ENCODE measurements at places on chromosomes 12 and 14.
A peak's percentile ranks its signal among the peaks of the same experiment; 100 is the strongest.

DNA sequence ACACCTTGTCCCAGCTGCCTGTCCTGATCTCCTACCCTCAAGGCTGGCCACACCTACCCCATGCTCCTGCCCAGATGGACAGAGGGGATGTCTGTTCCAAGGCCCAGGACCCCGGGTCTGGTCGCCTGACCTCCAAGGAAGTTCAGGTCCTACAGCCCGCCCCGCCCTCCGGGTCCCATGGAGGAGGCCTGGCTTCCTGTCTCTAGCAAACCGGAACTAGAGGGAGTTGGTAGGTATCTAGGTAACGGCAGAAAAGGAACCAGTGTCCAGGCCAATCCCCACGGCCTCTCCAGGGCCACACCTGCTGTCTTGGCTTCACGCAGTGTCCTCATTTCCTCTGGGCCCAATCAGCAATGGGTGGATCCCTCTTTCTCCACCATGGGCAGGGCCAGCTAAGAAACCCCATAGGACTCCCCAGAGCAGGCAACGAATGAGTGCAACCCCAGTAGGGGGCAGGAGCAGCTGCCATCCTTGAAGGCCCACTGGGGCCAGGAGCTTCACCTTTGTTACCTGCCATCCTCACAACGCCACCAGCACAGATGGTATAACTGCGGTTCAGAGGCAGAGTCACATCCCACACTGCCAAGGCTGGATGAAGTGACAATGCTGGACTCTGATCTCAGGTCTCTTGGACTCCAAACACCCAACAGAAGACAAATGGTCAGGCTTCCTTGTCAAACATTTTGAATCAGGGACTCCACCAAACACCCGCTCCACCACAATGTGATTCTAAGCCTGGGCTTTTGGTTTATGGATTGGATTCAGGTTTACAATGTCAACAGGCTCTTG is 25.1 kb upstream of the RPLP0 start:
- no peak for DNase-seq

DNA sequence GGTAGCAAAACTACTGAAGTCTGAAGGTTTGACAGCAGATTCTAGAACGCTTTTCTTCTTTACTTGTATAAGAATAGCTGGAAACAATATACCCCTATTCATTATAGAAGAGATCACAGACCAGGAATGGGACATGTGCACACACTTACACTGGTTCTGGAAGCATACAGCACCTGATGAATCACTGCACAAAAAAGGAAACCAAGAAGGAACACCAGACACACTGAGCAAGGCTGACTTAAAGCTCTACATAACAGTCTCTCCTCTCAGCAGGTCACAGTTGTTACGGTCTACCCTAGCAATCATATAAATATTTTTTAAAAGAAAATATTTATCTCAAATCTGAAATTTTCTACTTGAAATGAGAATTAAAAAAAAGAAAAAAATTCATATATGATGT is 13.5 kb downstream of the ATP2B1 start:
- DNase-seq, result no peak

- no peak for DNase-seq
Observed at GRCh38 chr12:95881331-95881955, 22.7 kb downstream of the SNRPF start.

- DNase-seq, result no peak
Observed at GRCh38 chr12:27652174-27652763, 44.0 kb upstream of the REP15 start.

DNA sequence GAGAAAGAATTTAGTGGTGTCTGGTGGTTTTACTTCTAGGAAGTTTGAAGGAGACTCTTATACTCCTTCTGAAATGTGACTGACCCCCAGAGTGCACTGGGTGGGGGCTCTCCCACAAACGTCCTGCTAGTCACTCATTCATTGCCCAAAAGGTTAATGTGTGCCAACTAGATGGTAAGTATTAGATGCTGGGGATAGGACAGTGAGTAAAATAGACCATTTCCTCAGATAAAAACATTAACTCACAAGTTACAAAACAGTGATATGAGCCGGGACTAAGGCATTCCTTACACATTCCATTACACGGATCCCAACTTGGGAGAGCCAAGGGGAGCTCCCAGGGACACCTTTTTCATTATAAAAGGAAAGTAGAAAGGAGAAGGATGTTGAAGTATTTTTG is 185.1 kb downstream of the ATXN7L3B start:
- no peak for DNase-seq

DNA sequence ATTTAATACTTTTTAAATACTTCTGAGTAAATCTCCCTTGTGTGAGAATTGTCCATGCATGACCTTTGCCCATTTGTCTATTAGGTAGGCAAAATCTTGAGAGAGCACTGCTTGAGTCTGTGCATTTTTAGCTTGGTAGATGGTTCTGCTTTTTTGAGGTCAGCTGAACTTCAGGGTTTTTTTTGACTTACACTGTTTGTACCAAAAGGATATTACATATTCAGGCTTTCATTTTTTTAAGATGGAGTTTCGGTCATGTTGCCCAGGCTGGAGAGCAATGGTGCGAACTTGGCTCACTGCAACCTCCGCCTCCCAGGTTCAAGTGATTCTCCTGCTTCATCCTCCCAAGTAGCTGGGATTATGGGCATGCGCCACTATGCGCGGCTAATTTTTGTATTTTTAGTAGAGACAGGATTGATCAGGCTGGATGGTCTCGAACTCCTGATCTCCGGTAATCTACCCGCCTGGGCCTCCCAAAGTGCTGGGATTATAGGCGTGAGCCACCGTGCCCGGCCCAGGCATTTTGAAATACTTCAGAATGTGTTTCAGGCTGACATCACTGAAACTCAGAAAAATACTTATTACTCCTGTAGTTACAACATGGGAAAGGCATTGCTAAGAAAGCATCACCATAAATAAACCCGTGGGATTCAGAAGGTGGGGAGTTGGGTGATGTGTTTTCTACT is 11.1 kb downstream of the RASSF3 start:
- no peak for DNase-seq

DNA sequence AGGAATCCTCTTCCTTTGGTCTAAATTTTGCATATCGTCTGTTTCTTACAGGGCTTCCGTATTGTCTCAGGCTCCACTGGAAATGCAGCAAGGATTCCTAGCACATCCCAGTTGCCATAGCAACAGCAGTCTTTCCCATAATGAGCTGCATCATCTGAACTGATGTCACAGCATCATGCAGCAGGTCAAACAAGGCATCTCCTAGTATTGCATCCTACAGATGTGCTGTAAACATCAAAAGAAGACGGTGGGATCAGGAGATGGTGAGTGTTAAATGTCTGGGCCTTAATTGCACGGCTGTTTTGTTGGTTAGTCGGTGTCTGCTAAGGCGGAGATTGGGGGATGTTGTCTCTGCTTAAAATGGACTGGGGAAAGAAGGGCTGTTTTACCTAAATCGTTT is at the start of gene AKAP6:
TSS of gene AKAP6 (plus strand) at position 153 of the 400 bp plus-strand sequence. CDS start 104,196 bp downstream, outside the sequence.
- no peak for DNase-seq

- DNase-seq, result no peak
Observed at GRCh38 chr12:108305991-108306501, 33.1 kb downstream of the CMKLR1 start.

DNA sequence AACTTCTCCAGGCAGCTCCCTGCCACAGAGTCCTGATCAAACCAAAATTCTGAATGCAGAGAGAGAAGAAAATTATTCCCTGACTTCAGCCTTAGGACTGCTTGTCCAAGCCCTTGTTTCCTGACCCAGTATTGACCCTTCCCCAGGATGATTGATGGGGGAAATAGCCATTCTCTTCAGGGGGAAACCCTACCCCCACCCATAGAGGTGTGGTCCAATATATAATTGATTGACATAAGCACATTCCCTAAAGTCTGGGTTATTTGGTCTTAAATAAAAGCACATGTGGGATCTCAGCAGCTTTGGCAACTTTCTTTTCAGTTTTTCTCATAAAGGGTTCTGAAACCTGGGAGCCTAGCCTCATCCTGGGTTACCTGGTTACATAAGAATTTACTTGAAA is 201.2 kb upstream of the DDHD1 start:
- no peak for DNase-seq

DNA sequence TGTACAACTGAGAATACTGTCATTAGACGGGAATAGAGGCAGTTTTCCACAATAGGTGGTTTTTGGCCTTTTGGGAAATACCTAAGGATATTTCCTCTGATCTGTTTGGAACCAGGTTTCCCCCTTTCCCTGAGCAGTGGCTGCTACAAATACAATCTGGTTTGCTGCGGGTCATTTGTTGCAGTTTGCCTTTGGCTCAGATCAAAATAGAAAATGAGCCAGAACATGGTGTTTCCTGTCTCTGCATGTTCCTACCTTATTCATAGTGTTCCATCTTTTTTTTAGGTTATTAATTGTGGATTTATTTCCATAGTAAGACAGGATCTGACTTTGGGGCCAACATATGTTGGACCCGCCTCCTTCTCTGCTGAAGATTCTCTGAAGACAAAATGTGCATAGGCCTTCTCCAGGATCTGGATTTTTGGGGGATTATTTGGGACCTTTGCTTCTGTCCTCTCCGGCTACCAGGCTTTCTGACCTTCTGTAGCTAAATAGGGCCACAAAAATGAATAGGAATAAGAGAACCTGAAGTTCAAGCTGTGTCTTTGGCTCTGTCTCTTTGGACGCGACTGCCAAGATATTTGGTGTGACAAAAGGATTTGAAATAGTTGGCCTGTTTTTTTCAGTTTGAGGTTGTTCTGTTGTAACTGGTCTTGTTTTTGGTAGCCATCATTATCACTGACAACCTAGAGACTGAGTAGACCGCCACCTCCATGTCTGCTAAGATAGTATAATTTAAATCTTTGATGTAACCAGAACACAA is 146.9 kb downstream of the PRKCH start:
- no peak for DNase-seq

DNA sequence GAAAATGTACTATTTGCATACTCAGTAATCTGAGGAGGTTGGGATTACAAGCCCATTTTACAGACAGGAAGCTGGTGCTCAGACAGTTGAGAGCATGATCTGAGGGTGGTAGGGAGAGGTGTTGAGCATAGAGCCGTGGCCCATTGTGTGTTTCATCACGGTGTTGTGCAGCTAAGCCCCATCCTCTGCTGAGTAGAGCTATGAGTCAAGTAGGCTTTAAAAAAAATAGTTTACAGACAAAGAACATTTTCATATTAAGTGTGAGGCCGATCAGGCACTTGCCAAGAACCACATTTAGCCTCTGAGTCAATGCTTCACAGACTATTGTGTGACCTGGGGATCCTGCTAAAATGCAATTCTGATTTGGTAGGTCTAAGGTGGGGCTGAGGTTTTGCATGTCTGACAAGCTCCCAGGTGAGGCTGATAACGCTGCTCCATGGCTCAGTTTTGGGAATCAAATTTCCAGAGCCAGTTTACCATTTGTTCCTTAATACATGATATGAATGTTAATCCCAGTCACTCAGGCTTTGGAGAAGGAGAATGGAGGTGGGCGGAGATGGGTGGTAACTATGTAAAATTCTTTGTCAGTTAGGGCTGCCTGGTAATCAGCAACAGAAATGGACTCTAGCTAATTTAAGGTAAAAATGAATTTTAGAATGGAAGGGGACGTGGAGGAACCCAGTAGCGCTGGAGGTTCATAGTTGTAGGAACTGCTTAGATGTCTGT is 22.2 kb downstream of the ZNF664 start:
- no peak for DNase-seq

GRCh38 chr12:99644629-99645028 is 2.9 kb upstream of the GARIN6 start:
- DNase-seq, result no peak

DNA sequence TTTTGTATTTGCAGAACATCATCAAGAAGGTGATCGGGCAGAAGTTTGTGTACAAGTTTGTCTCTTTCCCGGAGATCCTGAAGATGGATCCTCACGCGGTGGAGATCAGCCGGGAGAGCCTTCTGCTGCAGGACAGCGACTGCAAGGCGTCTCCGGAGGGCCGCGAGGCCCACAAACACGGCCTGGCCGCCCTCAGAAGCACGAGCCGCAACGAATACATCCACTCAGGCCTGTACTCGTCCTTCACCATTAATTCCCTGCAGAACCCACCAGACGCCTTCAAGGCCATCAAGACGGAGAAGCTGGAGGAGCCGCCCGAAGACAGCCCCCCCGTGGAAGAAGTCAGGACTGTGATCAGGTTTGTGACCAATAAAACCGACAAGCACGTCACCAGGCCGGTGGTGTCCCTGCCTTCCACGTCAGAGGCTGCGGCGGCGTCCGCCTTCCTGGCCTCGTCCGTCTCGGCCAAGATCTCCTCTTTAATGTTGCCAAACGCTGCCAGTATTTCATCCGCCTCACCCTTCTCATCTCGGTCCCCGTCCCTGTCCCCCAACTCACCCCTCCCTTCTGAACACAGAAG is 52.8 kb downstream of the ELK3 start:
- DNase-seq, result no peak

GRCh38 chr12:120514002-120514401 is 15.0 kb downstream of the COQ5 start:
- no peak for DNase-seq

GRCh38 chr12:47648056-47648579 is 57.7 kb downstream of the RPAP3 start:
- no peak for DNase-seq

- no peak for DNase-seq
Observed at GRCh38 chr14:68784226-68784910, 8.5 kb downstream of the ZFP36L1 start.

GRCh38 chr14:61438860-61439765 is 117.7 kb downstream of the PRKCH start:
- DNase-seq, result no peak

DNA sequence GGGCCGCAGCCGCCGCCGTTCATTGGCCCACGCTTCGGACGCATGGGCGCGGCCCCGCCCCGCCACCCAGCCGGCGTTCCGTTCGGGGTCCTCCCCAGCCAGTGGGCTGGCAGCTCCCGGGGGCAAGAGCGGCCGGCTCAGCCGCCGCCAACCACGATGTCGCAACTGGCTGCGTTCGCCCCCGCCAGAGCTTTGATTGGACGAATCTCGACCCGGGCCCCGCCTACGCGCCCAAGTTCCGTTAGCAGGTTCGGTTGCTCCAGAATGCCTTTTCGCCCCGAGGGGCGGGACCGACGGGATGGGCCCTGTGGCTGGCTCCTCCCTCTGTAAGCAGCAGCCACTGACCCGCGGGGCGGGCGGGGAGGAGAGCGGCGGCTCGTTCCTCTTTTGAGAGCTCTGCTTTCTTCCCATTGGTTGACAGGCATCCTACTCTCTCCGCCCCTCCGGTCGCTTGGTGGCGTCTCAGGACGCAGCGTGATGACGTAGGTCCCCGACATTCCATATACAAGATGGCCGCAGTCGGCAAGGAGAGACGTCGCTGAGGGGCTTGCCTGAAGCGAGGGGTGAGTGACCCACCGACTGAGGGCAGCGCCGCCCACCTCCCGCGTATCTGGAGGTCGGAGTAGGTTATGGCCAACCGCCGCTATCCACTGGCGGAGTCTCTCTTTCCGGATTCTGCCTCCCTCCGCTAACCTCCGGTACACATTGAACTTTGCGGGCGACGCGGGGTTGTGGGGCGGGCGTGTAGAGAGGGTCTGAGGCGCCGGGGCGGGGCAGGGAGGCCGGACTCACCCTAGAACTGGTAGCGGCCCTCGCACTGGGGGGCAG is at the start of gene CCNK:
TSS of gene CCNK (plus strand) at position 493 of the 828 bp plus-strand sequence. CDS start 11,269 bp downstream, outside the sequence.
- DNase-seq, result peak; percentile 100

DNA sequence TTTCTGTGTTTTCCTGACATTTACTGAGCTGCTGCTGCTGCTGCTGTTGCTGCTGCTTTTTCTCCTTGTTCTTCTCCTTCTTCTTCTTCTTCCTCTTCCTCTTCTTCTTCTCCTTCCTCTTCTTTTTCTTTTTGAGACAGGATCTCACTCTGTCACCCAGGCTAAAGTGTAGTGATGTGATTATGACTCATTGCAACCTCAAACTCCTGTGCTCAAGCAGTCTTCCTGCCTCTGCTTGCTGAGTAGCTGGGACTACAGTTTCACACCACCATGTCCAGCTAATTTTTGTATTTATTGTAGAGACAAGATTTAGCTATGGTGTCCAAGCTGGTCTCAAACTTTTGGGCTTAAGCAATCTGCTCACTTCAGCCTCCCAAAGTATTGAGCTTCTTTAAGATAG is 95.8 kb downstream of the TMTC3 start:
- no peak for DNase-seq

Data from stimulated activated CD8-positive, alpha-beta memory T cell treated with anti-CD3 and anti-CD28 coated beads, Interleukin-15, amount 100 ng/mL, for 4 hours (primary cell).